C1 segment of cervical spinal cord (tissue), 14 donors: ENCODE measurements at places on chromosomes 16 and 17.

DNA sequence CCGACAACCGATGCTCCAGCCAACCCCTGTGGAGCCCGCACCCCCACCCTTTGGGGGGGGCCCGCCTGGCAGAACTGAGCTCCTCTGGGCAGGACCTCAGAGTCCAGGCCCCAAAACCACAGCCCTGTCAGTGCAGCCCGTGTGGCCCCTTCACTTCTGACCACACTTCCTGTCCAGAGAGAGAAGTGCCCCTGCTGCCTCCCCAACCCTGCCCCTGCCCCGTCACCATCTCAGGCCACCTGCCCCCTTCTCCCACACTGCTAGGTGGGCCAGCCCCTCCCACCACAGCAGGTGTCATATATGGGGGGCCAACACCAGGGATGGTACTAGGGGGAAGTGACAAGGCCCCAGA is 17.9 kb downstream of the NGFR start:
- no peak for DNase-seq

DNA sequence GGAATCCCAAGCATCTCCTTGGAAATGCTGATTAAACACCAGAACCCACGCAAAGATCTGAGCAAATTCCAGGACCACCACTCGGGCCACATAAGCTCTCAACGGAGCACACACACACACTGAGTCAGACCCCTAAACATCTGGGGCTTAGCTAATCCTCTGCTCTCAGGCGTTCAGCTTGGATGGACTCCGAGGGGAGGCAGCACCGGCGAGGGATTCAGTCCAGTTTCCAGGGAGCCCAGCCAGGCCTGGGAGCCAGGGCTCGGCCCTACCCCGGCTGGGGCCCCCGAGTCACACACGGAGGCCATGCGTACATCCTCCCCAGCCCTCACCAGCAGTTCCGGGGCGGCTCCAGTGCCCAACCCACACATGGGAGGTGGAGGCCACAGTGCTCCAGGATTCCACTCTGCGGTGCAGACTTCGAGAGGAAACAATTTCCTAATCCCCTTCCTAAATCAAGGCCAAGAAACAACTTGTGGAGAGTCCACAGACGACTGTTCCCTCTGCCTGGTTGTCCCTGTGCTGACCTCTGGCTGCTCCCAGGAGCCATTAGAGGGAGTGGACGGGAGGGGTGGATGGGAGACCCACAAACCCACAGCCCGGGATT is 70.5 kb downstream of the GAS7 start:
- DNase-seq: no peak

DNA sequence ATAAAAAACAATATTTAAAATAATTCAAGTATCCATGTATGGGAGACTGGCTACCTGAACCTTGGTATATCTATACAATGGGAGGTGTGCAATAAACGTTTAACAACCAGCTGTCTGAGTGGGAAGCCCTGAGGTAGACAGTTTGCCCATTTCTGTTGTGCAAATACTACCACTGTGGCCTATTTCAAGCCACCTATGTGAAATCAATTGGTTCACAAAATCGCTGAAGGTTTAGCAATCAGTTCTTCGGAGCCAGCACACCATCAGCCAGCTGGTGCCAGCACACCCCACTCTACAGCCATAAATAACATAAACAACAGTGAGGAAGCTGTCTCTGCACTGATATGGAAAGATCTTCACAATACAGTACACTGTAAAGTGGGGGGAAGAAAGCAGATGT is 46.7 kb upstream of the KDM8 start:
- DNase-seq: no peak

DNA sequence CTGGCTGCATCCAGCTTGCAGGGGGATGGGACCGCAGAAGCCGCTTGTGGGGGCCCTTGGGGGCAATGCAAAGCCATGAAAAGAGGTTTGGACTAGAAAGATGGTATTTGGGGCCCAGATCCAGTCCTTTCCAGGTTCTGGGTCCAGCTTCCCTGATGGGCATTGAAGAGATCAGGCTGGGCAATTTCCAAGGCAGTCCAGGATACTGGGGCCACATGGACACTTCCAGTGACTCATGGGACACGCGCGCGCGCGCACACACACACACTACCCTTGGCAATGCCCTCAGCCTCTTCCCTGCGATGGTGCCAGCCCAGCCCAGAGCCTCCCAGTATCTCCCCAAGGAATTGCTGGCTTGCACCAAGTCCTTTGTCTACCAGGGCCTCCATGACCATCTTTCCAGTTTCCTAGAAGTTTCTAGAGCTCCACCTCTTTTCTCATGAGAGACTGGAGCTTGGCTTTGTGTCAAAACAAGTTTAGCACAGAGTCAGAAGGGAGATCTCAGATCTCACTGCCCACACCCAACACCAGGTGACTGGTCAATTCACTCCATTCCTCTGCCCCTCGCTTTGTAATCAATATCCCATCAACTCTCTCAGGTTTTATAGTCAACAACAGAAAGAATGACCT is 44.3 kb downstream of the WNT3 start:
- DNase-seq: no peak
